ENCODE measurements at places on chromosomes 3 and 15.
A peak's percentile ranks its signal among the peaks of the same experiment; 100 is the strongest.

- no peak for DNase-seq
Observed at GRCh38 chr15:78193731-78194567, 40.4 kb downstream of the ACSBG1 start.

GRCh38 chr3:109330405-109330804 lies 6.9 kb downstream of the DPPA4 start:
- no peak for DNase-seq

- no peak for DNase-seq
Observed at GRCh38 chr15:61173899-61174689, 55.0 kb downstream of the RORA start.

DNA sequence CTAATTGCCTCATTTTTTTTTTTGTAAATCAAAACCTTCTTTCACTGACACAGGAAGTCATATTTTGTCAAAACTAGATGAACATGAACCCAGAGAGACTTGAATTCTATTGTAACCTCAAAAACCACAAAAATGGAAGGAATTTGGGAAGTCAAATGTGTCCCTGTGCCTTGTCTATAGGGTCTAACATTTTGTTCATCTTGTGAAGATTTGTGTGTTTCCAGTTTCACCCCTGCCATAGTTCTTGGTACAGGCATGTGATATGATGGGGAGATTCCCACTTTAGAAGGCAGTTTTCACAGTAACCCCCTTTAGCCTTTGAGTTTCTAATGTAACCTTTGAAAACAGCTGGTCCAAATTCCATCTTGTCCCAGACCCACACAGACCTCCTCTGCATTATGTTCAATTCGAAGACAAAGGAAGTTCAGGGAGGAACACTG lies 318.5 kb upstream of the ADAMTS9 start:
- peak; percentile 74 for DNase-seq

- peak; percentile 65 for DNase-seq
Observed at GRCh38 chr15:39680868-39681267, 100.0 kb downstream of the THBS1 start.

GRCh38 chr15:34737477-34737876 lies 17.3 kb downstream of the GJD2 start:
- DNase-seq = peak; percentile 29

GRCh38 chr3:154970797-154971196 lies 109.3 kb upstream of the MME start:
- peak; percentile 76 for DNase-seq

- DNase-seq = peak; percentile 50
Observed at GRCh38 chr3:190182418-190183043, 61.8 kb upstream of the P3H2 start.

DNA sequence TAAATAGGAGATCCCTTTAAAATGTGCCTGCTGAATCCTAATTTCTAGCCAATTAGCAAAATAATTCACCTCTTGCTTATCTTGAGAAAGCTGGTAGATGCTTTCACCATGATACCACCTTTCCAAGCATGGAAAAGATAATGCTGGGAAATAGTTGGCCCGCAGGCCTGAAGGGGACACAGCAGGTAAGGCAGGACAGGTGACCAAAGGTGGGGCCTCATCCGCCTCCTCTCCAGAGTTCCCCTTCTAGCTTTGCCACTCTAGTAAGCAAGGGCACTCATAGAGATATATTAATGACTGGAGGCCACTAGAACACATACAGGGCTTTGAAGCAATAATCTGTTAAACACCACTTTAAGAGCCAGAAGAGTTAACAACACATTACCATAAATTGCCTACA lies 45.5 kb downstream of the SATB1 start:
- DNase-seq = no peak

GRCh38 chr3:131804565-131805133 lies 230.2 kb downstream of the CPNE4 start:
- DNase-seq = no peak

DNA sequence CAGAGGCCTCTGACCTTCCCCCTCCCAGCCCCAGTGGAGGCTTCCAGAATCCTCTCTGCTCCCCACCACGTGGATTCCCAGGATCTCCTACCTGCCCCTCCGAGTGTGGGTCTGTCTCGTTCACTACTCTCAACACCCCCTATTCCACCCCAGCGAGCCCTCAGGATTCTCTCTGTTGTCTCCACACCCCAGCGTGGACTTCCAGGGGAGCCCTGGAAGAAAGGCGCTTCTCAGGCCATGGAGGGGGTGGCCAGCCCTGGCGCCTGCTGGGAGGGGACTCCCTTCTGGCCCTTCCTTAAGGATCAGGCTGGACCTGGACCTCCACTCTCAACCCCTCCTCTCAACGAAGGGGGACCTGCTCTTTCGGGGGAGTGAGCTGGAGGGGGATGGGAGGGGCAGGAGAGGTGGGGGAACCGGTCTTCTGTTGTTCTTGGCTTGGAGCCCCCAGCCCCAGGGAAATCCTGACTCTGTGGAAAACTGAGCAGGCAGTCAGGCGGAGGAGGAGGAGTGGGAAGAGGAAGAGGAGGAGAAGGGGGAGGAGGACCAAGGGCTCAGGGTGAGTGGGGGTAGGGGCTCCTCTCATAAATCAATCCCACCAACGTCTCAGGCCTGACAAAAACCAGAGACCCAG lies 32.9 kb downstream of the EPHB3 start:
- DNase-seq = no peak

DNA sequence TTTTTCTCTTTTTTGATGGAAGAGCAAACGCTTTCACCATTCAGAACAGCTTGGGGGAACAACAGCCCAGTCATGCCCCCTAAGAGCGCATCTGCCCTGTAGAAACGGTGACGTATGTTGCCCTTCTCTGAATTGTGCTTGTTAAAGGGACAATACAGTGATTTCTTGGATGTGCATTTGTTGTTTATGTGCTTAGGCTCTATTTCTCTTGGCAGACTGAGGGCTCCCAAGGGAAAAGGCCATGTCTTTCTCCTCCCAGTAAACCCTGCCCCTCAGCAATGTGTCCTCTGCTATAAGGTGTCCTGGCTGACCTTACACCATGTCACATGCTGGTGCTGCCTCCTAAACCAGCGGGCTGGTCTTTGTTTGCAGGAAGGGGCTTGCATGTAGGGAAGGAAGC lies 346.1 kb downstream of the EPHB1 start:
- DNase-seq = no peak

DNA sequence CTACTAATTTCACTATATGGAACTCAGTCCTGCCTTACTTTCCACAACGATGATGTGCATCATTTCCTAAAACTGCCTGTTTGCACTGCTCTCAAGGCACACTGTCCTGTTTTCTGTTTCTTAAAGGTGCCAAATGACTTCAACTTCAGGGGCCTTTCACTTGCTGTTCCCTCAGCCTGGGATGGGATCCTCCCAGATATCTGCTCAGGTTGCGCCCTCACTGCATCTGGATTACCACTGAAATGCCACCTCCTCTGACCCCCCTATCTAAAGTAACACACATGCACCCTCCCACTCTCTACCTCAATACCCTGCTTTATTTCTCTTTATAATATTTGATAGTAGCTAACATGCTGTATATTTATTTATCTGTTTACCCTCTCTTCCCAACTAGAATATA lies 123.8 kb upstream of the CMC1 start:
- no peak for DNase-seq
